Regular cardiac myocyte (primary cell): ENCODE measurements at places on chromosomes 1 and 21. TPM values are rescaled to one million over a fixed set of nuclear protein-coding genes. Genes with fewer than 3 reads are reported as not detected.

Gene MCOLN2
- 2.8 TPM in 1 of 2 replicates, not detected in the other for total RNA-seq

Gene TEDDM1
- total RNA-seq: not detected in 2 replicates

Gene NTNG1
- total RNA-seq: 0.85 and 1.3 TPM in 2 replicates

Gene RGSL1
- not detected in 2 replicates for total RNA-seq

Gene AMY1C
- not detected in 2 replicates for total RNA-seq

Gene MRPS21
- total RNA-seq: 42.0 and 47.2 TPM in 2 replicates

Gene TRABD2B
- total RNA-seq: under 0.01 and 0.28 TPM in 2 replicates

Gene UTP25
- total RNA-seq: 10.9 and 13.2 TPM in 2 replicates

Gene FGR
- total RNA-seq: under 0.01 TPM in 1 of 2 replicates, not detected in the other
